ENCODE measurements at places on chromosomes 7 and 10.

- no peak for DNase-seq
Observed at GRCh38 chr10:106023329-106023728, 1141.2 kb downstream of the SORCS1 start.

DNA sequence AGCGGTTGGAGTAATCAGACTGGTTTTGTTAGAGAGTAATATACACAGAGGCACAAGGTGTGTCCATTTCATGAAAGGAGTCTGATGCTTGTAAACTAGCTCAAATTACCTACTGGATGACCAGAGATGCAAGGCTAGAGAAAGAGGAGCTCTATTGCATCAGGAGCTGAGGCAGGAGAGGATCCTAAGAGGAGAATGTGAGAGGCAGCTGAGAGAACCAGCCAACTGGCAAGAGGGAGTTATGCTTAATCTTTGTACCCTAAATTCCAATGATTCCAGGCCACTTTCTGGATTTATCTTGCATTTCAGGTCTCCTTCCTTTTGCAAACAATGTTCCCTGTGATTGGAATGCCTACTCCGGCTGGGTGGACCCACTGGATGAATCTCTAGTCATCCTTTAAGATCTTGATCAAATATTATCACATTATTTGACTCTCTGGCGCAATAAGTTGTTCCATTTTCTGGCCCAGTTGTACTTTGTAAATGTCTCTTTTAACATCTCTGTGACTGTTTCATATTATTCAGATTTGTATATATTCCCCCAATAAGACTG, 57.5 kb upstream of the PTPN12 start:
- DNase-seq, result no peak

DNA sequence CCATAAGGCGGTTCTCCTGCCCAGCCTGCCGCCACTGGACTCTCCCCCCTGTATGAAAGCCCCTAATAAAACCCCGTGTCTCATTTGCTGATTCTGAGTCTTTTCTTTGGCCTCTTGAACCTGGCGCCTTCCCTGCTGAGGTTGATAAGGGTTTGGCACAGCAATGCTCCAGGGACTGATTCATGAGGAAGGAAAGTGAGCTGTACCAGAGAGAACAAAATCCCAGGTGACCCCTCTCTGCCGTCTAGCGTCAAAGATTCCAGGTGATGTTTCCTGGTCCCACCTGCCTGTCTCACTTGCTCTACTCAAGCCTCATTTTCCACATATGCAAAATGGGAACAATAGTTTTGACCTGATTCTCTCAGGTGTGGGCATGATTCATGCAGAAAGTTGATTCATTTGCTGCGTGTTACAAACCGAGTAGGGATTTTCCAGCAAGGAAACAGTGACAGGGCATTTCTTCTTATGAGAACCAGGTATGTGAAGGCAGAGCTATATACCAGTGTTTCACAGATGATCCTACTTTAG, 730.6 kb upstream of the IGFBP3 start:
- DNase-seq, result no peak

- no peak for DNase-seq
Observed at GRCh38 chr7:44824894-44825526, 22.9 kb downstream of the H2AZ2 start.

DNA sequence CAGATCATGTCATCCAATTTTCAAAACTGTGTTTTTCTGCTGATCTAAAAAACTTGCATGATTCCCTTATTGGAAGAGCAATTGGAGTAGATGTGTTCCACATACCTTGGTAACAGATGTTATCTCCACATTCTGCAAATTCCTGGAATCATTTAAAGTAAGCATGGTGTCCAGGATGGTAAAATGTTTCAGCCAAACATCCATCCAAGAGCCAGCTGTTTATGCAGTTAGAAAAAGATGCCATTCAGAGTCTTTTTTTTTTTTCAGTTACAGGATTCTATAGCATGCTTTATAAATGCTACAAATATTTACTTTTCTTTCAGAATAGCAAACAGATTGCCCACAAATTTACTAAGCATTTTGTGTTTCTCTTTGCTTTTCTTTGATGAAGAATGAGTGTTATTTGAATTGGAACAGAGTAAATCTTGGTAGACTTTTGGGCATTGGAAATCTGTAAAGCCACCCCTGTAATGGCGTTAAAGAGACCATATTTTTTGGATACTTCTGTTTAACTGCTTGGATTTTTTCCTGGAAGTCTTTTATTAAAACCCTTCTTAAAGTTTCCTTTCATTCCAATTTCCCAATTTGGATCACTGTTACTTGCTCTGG, 149.8 kb downstream of the GNAT3 start:
- DNase-seq, result no peak

- DNase-seq, result no peak
Observed at GRCh38 chr7:129436335-129436923, 2.2 kb downstream of the STRIP2 start.

DNA sequence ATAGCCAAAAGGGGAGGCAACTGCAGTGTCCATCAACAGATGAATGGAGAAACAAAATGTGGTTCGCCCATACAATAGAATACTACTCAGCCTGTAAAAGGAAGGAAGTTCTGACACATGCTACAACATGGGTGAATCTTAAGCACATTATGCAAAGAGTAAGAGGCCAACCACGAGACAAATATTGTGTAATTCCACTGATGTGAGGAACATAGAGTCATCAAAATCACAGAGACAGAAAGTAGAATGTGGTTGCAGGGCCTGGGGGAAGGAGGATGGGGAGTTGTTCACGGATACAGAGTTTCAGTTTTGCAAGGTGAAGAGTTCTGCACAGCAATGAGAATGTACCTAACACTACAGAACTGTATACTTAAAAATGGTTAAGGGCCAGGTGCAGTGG, 13.7 kb upstream of the C10orf71 start:
- DNase-seq, result no peak

GRCh38 chr10:2893158-2893845, 174.0 kb upstream of the PFKP start:
- no peak for DNase-seq

GRCh38 chr7:56229631-56230030, 113.4 kb upstream of the NUPR2 start:
- no peak for DNase-seq

DNA sequence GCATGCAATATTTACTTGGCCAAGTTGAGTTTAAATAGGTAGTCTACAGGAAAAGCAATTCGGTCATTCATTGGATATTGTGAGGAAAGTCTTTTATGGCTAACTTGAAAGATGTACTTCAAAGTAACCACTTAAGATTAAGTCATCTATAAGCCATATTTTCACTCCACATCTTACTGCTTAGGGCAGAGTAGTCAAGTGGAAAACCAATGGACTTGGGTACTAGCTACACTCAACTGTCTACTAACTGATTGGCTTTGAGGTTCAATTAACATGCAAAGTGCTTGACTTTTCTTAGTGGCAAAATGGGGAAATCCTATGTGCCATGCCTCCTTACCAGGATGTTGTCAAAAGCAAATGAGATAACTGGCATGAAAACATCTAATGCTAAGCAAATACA, 51.0 kb downstream of the CAV1 start:
- DNase-seq, result no peak

- DNase-seq, result no peak
Observed at GRCh38 chr7:43458330-43459018, 124.4 kb upstream of the STK17A start.

DNA sequence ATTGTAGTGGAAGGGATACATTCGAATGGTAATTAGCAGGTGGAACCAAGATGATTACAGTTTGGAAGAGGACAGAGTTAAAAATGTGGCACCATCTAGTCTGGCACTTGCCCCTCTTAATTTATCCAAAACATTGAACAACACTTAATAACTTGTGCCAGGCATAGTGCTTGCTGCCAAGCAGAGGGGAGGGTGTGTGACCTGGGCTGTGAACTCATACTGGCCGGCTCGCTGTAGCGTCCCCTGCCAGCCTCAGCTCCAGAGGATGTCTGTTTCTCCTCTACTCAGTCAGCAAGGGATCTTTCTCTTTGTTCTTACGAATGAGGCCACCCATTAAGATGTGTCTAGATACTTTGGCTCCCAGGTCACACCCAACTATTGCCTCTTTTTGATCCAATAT, 179.4 kb upstream of the INHBA start:
- DNase-seq, result no peak

GRCh38 chr10:68721673-68722335, 765 bp downstream of the CCAR1 start:
- DNase-seq, result no peak

- DNase-seq, result no peak
Observed at GRCh38 chr7:4613846-4614548, 68.1 kb upstream of the FOXK1 start.

DNA sequence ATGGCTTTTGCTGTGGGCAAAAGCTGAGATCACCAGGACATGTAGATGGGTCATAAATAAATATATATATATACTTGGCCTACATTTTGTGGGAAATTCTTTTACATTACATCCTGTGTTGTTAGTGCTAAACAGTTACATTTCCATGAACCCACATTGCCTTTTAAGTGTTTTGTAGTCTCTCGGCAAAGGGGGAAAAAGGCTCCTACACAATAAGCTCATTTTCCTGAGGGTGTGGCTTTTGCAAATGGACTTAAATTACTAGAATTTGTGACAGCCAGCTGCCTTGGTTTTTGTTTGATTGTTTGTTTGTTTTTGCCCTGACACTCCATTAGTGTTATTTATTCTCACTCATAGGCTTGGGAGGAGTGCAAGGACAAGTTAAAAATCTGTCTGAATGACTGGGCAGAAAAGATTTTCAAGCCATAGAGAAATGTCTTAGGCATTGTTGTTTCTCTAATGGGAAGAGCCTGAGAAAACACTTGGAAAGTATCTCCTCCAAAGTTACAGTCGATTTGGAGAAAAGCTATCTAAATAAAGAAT, 128.8 kb downstream of the DGKB start:
- DNase-seq, result no peak

DNA sequence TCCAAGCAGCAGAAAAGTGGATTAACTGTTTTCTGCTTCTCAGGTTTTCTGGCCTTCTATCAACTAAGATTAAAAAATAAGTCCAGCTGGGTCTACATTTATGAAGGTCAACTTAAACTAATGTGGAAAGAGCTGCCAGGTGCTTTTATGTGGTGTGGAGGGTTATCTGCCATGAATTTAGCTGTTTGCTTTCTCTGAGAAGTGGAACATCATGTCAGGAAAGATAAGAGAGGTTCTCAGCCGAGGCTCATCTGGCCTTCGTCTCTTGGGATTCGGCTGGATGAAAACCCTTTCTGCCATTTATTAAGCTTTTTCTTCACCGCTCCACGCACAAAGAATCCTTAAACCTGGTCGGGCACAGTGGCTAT, 5.5 kb downstream of the PTPRN2 start:
- no peak for DNase-seq

DNA sequence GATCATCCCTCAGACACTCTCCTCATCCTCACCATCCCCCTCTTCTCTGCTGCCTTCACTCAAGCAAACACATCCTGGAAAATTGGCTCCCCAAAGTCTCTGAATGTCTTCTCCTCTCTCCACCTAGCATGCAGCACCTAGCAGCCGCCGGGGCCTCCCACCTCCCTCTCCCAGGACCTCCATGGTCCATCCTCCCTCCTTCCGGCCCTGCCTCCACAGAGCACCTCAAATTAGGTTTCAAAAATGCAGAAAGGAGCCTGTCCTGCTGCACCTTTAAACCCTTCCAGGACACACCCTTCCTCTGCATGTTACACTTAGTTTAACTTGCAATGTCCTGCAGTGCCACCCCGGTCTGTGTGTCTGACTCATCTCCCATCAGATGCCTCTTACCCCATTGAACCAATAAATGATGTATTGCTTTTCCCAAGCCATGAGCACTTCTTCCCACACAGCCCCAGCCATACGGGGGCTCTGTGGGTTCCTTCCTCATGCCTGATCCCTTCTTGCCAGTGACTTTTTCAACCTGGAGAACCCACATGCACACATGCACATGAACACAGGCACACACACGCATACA, 582.5 kb upstream of the MGMT start:
- no peak for DNase-seq

DNA sequence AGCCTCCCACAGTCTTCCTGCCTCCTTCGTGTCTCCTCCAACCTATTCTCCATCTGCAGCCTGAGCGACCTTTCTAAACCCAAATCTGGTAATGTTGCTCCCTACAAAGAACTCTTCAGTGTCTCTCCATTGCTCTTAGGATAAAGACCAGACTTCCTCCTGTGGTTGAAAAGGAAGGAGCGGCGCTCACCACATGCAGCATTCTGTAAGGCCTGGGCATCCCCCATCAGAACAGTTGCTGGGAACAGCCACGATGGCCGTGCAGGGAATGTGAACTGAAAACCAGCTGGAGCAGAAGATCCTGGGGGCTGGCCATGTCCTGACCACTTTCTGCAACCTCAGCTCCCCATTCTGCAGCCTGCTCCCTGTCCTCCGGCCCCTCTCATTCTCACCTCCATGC, 237.8 kb upstream of the ZMIZ1 start:
- DNase-seq, result no peak

- no peak for DNase-seq
Observed at GRCh38 chr10:124589491-124590041, 127.9 kb downstream of the LHPP start.

- DNase-seq, result no peak
Observed at GRCh38 chr10:110074758-110075671, 67.2 kb downstream of the ADD3 start.

GRCh38 chr7:155449008-155449868, 8.7 kb upstream of the EN2 start:
- no peak for DNase-seq

DNA sequence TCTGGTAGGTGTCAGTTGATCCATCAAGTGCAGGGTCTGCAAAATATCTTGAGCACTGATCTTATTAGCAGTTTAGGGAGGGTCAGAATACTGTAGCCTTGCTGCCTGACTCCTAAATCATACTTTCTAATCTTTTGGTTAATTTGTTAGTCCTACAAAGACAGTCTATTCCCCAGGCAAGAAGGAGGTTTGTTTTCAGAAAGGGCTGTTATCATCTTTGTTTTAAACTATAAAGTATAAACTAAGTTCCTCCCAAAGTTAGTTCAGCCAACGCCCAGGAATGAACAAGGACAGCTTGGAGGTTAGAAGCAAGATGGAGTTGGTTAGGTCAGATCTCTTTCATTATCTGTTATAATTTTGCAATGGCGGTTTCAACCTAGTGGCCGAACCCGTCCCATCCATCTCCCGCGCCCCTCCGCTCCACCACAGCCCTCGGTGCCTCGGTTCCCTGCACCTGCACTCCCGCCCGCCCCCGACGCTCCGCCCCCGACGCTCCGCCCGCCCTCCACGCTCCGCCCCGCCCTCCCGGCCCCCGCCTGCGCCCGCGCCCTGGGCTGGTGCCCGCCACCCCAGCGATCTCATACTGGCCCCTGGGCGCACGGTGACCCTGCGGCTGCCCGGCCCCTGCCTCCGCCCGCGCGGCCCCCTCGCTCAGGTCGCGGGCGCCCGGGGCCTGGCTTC, at the start of gene ADCK2:
ADCK2 (plus strand) TSS at position 564 of the 681 bp plus-strand sequence. CDS start 386 bp downstream, outside the sequence.
- DNase-seq, result no peak

GRCh38 chr10:7400068-7400715, 10.6 kb downstream of the SFMBT2 start:
- no peak for DNase-seq
